SIG-M5 (cell line): ENCODE measurements at places on chromosomes 5 and 9.

DNA sequence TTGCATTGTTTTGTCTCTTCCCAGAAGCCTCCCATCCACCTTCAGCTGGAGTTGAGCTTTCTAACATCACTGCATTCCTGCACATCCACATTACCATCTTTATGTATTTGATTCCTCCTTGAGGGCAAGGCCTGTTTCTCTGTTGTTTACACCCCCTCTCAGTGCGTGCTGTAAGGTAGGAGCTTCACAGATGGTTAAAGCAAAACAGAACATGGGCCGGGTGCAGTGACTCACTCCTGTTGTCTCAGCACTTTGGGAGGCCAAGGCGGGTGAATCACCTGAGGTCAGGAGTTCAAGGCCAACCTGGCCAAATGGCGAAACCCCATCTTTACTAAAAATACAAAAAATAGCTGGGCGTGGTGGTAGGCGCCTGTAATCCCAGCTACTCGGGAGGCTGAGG, 110.9 kb downstream of the KCNIP1 start:
- DNase-seq = no peak

- no peak for DNase-seq
Observed at GRCh38 chr5:160930406-160930805, 78.4 kb upstream of the ATP10B start.

- no peak for DNase-seq
Observed at GRCh38 chr9:21383627-21384026, 1.6 kb downstream of the IFNA2 start.

GRCh38 chr5:164207646-164208045, 702.2 kb downstream of the MAT2B start:
- DNase-seq = no peak

- no peak for DNase-seq
Observed at GRCh38 chr5:1874771-1875220, 7.9 kb downstream of the IRX4 start.

- DNase-seq = no peak
Observed at GRCh38 chr5:66862020-66862419, 265.8 kb downstream of the MAST4 start.

DNA sequence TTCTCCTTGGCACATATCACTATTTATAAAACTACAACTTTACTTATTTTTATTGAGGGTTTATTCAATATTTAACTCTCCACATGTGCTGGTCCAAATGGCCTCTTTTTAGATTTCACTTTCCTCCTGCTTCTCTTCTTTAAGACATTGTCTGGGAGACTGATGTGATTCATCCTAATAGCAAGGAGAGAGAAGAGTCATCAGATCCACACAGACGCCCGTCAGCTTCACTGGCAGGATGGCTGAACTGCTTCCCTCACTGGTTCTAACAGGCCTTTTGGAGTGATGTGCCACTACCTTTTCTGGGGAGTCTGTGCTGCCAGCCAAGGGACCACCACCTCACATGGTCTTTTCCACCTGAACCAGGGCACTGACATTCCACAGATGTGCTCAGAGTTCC, 16.5 kb upstream of the ROR2 start:
- DNase-seq = no peak

DNA sequence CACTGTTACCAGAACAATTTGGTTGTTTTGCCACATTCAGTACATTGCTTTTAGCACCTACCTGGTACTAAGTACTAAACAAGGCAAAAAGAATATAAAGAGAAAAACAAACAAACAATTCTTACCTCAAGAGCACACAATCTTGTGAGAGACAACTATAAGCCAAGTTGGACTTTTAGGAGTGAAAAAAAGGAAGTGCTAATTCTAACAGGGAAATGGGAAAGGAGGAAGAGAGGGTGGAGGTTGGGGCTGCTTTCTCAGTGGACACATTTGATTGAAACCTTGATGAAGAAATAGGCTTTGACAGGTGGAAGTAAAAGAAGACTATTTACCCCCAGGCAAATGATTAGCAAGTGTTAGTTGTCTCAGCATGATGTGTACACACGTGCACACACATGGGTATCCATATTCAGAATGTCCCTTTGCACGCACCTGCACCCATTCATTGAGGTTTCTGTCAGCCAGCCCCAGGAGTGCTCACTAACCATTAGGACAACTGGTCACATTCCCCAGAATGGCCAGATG, 302.6 kb downstream of the ACTL7B start:
- no peak for DNase-seq

DNA sequence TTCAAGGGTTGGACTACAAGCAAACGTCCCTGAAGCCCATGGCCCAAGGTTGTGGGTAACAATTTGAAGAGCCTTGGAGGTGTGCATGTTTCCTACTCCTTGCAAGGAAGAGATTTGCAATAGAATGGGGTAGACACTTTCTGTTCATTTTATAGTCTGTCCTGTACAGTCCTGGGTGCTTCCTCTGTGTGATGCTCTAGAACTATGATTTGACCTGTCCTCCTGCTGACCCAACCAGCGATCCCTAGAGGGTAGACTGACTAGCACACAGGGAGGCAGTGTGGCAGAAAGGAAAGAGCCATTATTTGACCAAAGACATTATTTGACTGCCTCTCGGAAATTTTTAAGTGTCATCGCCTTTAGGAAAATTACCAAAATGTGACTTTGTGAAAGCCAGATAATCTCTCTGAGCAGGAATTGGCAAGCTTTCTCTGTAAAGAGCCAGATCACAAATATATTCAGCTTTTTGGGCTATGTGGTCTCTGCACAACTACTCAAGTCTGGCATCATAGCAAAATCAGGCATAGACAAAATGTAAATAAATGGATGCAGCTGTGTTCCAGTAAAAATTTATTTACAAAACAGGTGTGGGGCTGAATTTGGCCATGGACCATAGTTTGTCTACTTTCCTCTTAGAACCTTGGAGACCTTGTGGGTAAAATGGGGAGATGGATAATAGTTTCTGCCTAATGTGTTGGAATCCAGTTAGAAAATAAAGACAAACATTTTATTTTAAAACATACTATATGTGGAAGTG, 106.8 kb downstream of the DMRT2 start:
- DNase-seq = no peak

GRCh38 chr5:168184103-168184502, 107.3 kb upstream of the WWC1 start:
- DNase-seq = no peak

- no peak for DNase-seq
Observed at GRCh38 chr5:145787507-145787906, 47.6 kb downstream of the PRELID2 start.

DNA sequence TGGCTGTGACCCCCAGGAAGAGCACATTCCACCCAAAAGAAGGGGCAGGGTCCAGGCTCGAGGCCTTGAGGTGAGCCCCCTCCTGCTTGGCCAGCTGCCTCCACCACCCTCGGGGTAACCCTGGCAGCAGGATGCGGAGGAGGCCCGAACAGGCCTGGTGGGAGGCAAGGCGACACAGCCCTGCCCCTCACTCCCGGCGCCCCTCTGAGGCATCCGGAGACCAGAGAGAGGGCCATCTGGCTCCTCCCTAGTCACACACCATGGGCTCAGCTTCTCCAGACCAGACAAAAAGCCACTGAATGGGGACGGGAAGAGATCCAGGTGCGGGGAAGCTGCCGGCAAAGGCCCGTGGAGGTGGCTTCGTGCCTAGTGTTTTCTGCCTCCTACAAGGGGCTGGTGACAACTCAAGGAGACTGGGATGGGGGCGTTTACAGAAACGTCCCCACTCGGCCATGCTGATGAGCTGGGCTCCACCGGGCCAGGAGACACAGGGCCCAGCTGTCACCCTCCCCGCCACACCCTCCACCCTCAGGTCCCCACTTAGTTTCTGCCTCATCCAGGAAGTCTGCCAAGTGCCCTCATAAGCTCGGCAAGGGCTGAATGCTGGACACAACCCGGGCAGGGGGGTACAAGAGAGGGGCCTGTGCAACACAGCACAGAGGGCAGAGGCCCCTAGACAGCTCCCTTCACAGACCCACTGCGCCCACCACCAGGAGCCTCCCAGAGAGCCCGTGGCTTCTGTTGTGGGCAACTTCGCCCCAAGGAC, 41.9 kb downstream of the NACC2 start:
- DNase-seq = no peak

- DNase-seq = no peak
Observed at GRCh38 chr5:1894243-1894642, 11.5 kb upstream of the IRX4 start.

DNA sequence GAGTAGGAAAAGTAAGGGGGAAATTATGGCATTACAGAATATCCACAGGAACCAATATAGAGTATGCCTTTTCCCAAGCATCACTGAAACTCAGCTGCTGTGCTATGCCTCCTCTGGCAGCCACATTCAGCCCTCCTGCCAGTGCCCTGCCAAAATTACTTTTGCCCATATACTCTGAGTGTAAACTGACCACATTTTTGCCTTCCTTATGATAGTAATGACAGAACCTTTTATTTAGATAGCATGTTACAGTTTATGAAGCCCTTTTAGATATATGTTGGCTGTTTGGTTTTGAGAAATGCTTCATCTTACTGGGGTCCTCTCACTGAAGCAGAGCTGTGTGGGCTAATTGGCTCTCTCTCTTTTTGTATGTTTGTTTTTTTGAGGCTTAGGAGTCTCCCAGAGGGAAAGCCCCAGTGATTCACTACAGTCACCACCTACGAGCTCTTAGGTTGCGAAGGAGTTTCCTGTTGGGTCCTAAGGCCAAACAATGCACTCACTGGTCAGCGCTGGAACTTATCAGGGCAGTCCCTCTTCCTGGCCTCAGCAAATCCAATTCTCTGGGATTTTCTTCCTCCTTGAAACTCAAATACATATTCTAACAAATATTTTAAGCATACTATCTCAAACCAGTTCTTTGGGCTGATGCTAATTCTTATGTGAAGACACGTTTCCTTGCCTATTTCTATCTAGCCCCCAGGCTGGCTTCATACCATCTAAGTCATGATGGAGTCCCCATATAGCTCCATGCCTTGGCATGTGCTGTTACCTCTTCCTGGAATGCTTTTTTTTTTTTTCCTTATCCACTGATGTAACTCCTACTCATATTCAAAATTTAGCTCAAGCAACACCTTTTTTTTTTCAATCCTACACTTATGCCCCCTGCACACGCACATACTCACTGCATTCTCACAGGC, 3.7 kb downstream of the PHF24 start:
- DNase-seq = no peak

DNA sequence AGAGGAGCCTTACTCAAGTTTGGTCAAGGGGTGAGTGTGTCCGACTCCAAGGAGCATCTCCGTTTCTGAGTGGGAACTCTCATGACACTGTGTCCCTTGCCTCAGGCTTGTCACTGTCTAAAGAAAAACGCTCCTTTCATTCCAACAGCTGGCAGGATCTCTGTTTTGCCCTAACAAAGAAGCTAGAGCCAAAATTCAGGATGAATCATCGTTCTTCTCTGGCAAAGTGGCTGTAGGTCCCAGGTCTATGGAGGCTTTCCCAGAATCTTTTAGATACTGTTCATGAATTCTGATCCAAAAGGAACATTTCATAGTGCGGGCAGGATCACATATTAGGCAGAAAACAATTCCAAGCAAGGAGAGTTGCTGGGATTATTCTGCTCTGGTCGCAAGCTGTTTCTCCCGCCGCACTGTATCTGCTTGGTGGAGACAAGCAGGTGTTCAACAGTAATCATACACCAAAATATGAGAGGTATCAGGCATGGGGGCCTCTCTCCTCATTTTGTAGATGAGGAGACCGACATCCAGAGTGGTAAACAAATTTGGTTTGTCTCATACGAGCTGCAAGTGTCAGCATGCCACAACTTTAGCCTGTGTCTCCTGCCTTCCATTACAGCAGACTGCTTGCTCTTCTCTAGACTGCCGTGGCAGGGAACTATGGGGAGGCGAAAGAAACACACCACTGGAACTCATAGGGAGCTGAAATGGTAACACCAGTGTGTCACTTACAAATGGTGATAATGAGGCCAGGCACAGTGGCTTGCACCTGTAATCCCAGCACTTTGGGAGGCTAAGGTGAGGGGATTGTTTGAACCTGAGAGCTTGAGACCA, 72.6 kb downstream of the ENTREP1 start:
- DNase-seq = no peak

GRCh38 chr9:134171316-134172197, 7.2 kb upstream of the RNU6ATAC start:
- no peak for DNase-seq

GRCh38 chr5:73344835-73345234, 103.7 kb downstream of the FOXD1 start:
- DNase-seq = no peak

DNA sequence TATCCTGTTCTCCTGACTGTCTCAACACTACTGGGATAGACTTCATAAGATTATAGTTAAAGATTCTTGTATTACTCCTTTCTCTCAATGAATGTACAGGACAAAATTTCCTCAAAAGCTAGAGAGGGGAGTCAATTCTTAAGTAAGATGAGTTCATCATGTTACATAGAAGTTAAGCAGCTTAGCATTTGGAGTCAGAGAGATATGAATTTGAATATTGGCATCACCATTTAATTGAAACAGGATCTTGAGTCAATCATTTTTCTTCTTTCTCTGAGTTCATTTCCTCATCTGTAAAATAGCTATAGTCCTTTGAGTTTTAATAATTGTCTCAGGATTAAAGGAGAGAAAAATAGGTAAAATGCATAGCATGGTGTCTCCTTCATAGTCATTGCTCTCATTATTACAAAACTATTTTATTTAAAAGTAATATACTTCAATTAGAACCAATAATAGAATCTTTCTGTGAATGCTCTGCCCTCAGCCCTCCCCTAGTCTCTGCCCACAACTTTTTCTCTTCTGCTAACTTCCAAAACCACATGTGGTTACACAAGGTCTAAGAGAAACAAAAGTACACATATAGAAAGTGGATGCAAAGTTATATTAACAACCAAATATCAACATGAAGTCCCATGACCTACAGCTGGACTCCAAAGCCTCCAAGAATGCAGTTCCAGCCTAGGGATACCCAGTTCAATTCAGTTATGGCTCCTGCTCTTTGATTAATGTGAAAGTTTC, 265.6 kb downstream of the TLE1 start:
- no peak for DNase-seq

DNA sequence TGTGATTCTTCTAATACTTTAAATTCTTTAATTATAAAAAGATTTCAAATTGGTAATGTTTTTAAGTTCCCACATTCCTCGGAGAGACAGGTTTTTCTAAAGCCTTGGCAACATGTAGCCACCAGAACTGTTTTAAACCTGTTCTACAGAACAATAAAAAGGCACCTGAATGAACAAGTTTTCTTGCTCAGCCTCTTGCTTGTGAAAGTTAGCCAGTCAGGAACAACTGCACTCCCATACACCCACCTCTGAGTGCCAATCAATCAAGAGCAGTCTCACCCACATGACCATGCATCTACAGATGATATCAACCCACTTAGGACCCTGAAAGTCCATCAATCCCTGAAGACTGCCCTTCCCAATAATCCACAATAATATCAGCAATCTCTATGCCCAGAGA, 62.3 kb downstream of the AP3B1 start:
- DNase-seq = no peak

DNA sequence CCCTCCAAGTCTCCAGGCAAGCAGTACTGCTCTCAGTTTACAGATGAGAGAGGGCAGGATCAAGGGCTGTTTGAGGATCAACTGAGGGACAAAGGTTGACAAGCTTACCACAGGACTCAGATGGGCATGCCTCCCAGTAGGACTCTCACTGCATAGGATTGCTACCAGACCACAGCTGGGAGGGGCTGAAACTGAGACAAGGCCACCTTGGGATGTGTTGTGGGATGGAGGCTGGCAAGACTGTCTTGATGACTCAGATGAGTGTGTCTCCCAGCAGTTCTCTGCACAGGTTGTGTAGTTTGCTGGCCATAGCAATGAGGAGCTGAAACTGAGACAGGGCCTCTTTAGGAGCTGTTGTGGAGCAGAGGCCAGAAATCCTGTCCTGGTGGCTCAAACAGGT, 222.2 kb upstream of the IRX1 start:
- no peak for DNase-seq
